ENCODE measurements at places on chromosomes 12 and 14.

- no peak for DNase-seq
Observed at GRCh38 chr12:52331833-52332232, 10.6 kb upstream of the KRT83 start.

GRCh38 chr14:48670939-48671338 lies 915.2 kb downstream of the RPS29 start:
- DNase-seq: no peak

DNA sequence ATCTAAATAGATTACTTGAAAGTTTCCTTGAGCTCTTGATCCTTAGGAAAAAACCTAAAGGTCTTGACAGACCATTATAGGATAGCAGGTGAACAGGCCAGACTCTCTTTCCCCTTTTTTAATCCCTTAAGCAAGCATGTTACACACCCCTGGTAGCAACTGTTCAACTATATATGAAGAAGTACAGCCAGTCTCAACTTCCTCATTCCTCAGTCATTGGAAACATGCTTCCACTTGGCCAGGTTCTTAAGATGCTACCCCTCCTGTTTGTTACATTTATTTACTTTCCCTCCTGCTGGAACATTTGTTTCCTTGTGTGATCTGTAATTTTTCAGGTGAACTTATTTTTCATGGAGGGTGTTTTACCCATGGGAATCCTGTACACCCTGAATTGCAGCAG lies 124.1 kb downstream of the ARMH4 start:
- DNase-seq: no peak

DNA sequence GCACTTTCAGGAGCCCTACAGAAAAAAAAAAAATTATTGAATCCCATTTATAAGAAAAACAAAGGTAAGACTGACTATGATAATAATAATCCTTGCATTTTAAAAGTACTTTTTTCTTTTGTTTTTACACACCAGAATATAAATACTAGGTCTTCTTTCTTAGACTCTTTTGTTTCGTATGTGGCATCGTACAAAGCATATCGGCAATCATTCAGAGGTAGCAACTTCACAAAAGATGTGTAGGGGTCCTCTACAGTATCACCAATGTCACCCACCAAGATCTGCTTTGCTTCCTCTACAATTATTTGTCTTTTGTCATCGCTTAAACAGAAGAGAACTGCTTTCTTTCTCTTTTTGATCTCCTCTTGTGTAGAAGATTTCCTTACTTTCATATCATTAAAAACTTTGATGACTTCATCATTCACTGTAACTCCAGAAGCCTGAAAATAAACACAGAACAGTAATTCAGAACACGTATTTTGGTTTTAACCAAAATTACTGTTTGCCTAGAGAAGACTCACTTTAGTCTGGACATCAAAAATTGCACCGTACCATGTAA lies 1.2 kb downstream of the CFL2 start:
- DNase-seq: no peak

DNA sequence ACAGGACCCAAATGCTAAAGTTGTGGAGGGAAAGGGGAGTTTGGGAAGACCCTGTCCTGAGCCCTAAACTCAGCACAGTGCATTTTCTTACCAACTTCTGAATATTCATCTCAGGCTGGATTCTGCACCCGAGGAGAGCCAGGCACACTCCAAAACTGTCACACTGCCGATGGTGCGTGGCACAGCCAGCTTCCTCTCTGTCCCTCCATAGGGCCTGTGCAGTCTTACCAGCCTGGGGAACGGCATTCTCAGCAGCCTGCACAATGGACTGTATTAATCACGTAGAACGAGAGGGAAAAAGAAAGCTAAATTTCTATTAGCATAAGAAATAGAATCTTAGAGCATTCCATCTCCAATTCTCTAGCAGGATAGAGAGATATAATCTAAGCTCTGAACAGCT lies 71.3 kb upstream of the GPATCH2L start:
- DNase-seq: no peak

DNA sequence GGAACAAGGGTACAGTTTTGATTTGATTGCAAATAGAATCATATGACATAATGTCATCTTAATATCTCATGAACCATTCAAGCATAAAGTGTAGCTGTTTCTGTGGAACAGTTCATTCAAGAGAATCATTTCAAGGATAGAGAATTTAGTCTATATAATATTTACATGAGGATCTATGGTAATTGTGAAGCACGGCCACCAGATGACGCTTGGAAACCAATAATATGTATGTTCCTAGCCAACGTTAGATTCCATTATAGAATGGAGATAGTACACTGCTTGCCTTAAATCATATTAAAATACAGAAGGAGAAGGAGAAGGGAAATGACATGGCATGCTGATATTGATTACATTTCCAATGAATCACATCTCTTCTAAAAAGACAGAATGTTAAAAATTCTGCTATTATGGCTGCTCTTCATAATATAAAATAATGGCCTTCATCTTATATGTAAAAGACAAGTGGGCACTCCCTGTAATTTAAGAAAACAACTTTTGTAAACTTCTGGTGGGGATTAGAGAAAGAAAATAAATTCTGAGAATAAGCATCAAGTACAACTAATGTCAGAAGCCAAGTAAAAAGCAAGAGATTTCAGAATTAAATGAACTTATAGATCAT lies 351.0 kb downstream of the NAV3 start:
- DNase-seq: no peak

DNA sequence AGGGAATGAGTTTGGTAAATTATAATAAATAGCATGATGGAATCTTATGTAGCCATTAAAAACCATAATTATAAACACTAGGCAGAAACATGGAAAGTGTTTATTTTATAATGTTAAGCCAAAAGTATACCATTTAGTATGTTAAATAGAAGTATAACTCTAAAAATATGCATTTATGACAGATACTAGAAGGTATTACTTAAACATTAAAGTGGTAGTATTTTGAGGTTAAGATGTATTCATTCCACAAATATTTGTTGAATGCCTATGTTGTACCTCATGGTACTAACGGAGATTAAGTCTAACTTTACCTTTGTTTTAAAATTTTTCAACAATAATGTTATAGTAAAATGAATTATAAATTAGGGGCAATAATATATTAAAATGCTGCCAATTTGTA lies 24.1 kb downstream of the TTC8 start:
- no peak for DNase-seq

- DNase-seq: no peak
Observed at GRCh38 chr12:51941011-51941581, 10.4 kb upstream of the ACVR1B start.

DNA sequence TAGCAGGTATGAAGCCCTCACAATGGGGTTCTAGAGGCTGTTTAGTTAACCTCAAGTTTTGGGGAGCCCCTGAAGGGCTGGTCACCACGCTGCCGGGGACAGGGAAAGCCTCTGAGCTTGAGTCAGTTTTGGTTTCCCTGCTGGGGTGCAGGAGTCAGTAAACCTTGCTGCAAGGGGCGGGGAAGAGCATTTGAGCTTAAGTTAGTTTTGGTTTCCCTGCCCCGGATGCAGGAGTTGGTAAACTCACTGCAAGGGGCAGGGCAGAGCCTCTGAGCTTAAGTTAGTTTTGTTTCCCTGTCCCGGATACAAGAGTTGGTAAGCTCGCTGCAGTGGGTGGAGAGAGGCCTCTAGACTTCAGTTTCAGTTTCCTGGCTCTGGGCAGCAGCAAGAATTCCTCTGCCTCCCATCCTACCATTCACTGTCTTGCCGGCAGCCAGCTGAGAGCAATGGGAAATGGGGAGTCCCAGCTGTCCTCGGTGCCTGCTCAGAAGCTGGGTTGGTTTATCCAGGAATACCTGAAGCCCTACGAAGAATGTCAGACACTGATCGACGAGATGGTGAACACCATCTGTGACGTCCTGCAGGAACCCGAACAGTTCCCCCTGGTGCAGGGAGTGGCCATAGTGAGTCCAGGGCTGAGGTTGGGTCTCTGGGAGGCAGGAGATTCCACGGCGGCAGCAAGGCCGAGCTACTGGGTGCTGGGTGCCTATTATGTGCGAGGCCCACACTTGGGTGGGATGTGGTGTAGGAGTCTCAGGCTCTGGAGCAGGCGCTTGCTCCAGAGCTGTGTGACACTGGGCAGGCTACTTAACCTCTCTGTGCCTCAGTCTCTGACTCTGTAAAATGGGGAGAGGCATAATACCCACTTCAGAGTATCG lies at the start of gene OAS2:
OAS2 (plus strand) TSS at position 357 of the 878 bp plus-strand sequence; CDS start at position 447, 90 bp downstream.
- DNase-seq: peak; percentile 9

GRCh38 chr14:36075203-36075602 lies 101.3 kb downstream of the PTCSC3 start:
- no peak for DNase-seq

DNA sequence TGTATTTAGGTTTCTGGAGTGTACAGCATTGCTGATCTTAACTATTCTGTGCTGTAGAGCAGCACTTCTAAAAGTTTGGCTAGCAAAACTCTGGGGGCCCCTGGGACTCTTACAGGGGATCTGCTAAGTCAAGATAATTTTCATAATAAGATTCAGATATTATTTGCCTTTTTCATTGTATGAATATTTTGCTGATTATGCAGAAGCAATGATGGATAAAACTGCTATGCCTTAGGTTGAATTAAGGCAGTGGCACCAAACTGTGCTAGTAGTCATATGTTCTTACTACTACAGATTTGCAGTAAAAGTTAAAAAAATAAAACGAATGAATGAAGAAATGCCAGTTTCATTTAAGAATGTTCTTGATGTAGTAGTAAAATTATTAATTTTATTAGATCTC lies 160.1 kb downstream of the PDZRN4 start:
- DNase-seq: no peak

DNA sequence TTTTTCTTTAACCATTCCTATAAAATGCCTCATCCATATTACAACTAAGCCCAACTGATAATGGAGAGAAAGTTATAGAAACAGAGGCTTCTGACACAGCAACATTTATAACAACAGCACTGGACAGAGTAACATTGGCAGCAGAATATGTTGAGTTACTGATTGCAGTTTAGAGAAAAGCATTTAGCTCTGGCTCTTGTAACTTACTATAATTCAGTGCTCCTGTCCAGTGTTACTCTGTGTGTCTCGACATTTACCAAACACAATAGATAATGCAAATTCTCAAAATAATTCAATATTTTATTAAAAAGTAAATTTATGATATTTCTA lies 356.1 kb downstream of the CEP128 start:
- DNase-seq: no peak

DNA sequence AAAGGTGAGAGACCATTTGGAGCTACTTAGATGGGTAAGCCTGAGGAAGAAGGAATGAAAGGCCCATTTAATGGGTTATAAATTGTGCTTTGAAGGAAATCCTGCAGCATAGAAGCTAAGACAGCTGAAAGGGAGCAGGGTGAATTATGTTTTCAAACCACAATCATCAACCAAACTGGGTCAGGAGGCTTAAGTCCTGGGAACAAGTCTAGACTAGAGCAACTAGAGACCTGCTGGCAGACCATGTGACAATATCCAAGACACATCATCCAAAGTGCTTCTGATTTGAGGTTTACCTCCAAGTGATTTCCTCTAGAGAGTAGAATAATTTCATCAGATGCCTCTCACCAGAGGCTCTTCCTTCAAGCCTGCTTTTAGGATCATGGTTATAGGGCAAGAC lies 53.7 kb downstream of the MAP3K9 start:
- DNase-seq: no peak

- DNase-seq: no peak
Observed at GRCh38 chr12:104971306-104971705, 13.2 kb upstream of the SLC41A2 start.

- DNase-seq: no peak
Observed at GRCh38 chr14:58717813-58718212, 80.1 kb downstream of the DACT1 start.

- DNase-seq: no peak
Observed at GRCh38 chr14:104390221-104390931, 189.2 kb upstream of the C14orf180 start.

GRCh38 chr14:104212206-104213095 lies 74.1 kb downstream of the KIF26A start:
- no peak for DNase-seq

DNA sequence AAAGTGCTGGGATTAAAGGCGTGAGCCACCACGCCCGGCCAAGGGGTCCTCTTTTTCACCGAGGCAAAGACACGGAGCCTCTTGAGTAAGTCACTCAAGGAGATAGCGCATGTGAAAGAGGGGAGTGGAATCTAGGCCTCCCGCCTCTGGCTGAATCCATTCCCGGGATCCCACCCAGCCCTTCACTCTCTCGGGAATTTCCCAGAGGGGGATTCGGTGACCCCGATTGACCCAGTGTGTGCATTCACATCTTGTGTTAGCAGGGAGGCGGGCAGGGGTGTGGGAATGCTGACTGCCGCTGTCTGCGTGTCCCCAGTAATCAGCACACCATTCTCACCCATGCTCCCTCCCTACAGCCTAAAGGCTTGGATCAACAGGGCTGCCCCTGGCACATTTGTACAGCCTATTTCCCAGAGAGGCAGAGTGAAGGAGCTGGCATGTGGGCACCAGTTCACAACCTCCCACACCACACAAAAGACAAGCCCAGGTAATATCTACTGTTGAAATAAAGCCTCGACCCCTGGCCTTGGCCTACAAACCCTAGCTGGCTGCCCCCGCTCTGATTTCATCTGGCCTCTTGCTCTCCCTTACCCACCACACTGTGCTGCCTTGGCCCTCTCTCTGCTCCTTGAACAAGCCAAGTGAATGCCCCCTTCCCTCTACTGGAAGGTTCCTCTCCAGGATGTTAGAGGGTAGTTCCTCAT lies 1.3 kb upstream of the LTBP2 start:
- no peak for DNase-seq

DNA sequence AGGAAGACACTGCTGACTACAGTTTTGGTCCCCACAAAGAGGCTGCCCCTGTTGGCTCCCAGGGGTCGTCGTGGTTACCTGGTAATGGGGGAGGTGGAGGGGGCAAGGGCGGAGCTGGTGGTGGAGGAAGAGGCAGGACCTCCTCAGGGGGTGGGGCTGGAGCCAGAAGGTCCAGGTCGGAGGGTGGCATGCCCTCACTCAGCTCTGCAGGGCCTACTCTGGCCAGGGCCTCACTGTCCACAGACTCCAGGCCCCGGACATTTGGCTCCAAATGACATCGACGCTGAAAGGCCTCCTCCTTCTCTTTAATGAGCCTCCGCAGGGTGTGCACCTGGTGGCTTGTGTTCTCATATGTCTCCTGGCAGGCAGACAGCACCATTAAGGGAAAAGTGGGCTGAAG lies 28.5 kb downstream of the PRPF40B start:
- no peak for DNase-seq

DNA sequence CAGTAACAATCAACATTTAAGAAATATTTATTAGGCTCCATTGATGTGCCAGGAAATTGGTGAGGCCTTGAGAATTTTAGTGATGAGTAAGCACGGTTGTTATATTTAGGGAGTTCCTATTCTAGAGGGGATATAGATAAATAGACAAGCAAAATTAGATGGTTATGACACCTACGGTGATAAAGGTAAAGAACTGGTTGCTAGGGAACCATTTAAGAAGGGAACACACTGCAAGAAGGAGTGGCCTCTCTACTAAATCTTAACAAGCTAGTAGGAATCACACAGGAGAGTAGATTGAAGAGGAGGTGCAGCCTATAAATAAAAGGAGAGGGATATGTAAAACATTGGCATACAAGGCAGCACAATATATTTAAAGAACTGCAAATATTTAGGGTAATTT lies 155.2 kb downstream of the LRIG3 start:
- DNase-seq: no peak

- no peak for DNase-seq
Observed at GRCh38 chr14:99026471-99026870, 245.5 kb downstream of the BCL11B start.

GRCh38 chr12:113860950-113861349 lies 105.2 kb downstream of the RBM19 start:
- DNase-seq: no peak
